Suprapubic skin (tissue), 4 donors: ENCODE measurements at places on chromosomes 6 and 20. TPM values are rescaled to one million over a fixed set of nuclear protein-coding genes. Genes with fewer than 3 reads are reported as not detected.
A peak's percentile ranks its signal among the peaks of the same experiment; 100 is the strongest.

DNA sequence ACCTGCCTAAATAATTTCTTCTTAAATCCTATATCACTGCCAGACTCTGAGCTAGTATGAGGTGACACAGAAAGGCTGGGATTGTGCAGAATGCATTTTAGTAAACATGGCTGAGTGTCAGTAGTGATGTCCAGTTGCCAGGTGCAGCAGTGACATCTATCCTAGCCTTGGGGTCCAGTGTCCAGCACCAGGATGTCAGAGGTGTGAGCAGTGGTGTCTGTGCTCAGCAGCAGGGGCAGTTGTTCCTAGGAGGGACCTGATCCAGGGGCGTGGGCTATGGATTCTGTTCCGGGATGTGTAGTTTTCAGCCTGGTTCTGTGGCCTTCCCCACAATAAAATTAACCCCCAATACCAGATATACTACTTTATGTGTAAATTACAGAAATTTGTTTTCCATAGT, 6.0 kb downstream of the HLA-C start:
- no peaks in the 10 kb centered on the region for H3K36me3 ChIP-seq
- H3K4me1 ChIP-seq, result no peaks in the 10 kb centered on the region
- DNase-seq, result no peak

DNA sequence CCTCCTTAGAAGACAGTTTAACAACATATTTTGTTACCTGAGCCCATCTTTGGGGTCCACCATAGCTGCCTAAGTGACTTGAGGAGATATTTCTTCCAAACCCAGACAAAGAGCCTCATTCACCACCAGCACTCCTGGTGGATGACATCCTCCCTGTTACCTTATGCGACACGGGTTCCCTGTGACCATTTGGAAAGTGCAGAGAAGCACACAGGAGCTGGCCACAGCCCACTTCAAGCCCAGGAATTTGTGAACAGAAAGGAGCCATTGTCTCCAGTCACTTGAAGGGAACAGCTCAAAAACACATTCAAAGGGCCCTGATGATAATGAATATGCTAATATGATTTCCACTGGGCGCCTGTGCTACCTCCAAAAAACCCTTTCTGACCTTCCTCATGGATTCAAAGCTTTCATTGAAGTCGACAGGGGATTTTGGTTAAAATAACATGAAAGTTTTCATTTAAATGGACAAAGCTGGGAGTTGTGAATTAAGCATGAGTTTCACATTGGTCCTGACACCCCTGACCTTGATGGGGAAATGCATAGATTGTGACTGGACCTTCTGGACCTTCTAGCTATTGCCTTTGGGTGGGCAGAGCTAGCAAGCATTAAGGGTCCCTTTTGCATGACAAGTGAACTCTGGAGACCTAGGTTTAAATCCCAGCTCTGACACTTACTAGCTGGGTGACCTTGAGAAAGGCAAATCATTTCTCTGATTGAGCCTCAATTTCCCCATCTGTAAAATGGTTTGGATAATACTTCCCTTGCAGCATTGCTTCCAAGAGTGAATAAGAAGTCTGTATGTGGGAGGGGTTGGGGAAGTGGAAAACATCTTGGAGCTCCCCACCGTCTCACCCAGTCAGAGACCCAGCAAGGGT, 83.3 kb upstream of the SIRPA start:
- H3K36me3 ChIP-seq, result no peaks in the 10 kb centered on the region
- H3K4me1 ChIP-seq, result peaks cover 57% of the 10 kb centered on the region
- DNase-seq, result no peak
- H3K4me3 ChIP-seq, result no peak overlapping the region
- peak overlapping the region; percentile 85 for H3K27ac ChIP-seq

- no peak for DNase-seq
- no peak overlapping the region for H3K27ac ChIP-seq
- H3K27me3 ChIP-seq, result no peaks in the 10 kb centered on the region
These were observed 93.7 kb downstream of the MTHFD1L start for GRCh38 chr6:150959166-150959565.

DNA sequence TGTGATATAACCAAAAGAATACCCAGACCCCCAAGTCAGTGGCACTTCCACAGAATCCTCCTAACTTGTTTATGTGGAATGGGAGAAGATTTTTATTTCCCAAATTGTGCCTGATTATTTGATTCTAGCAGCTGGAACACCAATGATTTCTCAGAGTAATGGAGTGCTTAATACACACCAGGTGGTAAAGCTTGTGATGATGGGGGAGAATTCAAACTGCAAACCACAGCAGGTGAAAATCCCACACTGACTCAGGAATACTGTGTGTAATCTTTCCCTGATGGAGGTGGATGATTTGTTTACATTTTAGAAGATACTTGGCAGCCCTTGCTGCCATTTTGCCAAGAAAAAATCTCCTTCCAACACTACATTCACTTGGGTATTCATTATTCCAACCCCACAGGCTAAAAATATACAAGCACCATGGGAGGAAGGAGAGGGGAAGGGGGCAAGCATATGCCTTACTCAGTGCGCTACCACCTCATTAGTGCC, 212.7 kb upstream of the PLN start:
- no peak for DNase-seq
- H3K27ac ChIP-seq, result no peak overlapping the region
- no peaks in the 10 kb centered on the region for H3K36me3 ChIP-seq
- H3K27me3 ChIP-seq, result no peaks in the 10 kb centered on the region
- no peak overlapping the region for H3K4me3 ChIP-seq

GRCh38 chr6:11328613-11329247, 96.3 kb upstream of the NEDD9 start:
- H3K36me3 ChIP-seq, result no peaks in the 10 kb centered on the region
- H3K27me3 ChIP-seq, result no peaks in the 10 kb centered on the region

DNA sequence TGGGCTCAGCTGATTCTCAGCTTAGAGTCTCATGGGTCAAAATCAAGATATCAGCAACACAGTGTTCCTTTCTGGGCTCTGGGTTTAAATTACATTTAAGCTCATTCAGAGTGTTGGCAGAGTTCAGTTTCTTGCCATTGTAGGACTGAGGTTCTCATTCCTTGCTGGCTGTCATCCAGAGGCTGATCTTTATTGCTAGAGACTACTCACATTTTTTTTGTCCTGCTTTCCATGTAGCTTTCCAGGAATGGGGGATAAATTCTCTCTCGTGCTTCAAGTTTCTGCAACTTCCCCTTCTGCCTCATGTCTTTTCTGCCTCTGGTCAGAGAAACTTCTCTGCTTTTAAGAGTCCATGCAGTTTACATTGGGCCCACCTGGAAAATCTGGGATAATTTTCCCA, 86.9 kb downstream of the RFX6 start:
- no peak overlapping the region for H3K4me3 ChIP-seq
- no peaks in the 10 kb centered on the region for H3K4me1 ChIP-seq
- H3K27me3 ChIP-seq, result peaks cover 11% of the 10 kb centered on the region
- DNase-seq, result no peak
- H3K36me3 ChIP-seq, result no peaks in the 10 kb centered on the region
- H3K27ac ChIP-seq, result no peak overlapping the region

GRCh38 chr6:16618962-16619361, 142.3 kb downstream of the ATXN1 start:
- peaks cover 3% of the 10 kb centered on the region for H3K4me1 ChIP-seq
- no peak overlapping the region for H3K4me3 ChIP-seq
- no peaks in the 10 kb centered on the region for H3K27me3 ChIP-seq
- DNase-seq, result no peak
- no peak overlapping the region for H3K27ac ChIP-seq

GRCh38 chr6:148760568-148761526, 14.0 kb downstream of the UST start:
- no peaks in the 10 kb centered on the region for H3K27me3 ChIP-seq
- DNase-seq, result peak; percentile 87
- H3K36me3 ChIP-seq, result no peaks in the 10 kb centered on the region
- peak overlapping the region; percentile 28 for H3K4me3 ChIP-seq
- H3K4me1 ChIP-seq, result peaks cover 36% of the 10 kb centered on the region

- H3K4me1 ChIP-seq, result no peaks in the 10 kb centered on the region
- DNase-seq, result peak; percentile 66
These were observed 20.6 kb upstream of the SGK2 start for GRCh38 chr20:43537921-43538877.

- DNase-seq, result no peak
- no peak overlapping the region for H3K27ac ChIP-seq
- no peaks in the 10 kb centered on the region for H3K27me3 ChIP-seq
- H3K4me3 ChIP-seq, result no peak overlapping the region
- no peaks in the 10 kb centered on the region for H3K36me3 ChIP-seq
These were observed 121.2 kb downstream of the BCKDHB start for GRCh38 chr6:80227545-80228105.

DNA sequence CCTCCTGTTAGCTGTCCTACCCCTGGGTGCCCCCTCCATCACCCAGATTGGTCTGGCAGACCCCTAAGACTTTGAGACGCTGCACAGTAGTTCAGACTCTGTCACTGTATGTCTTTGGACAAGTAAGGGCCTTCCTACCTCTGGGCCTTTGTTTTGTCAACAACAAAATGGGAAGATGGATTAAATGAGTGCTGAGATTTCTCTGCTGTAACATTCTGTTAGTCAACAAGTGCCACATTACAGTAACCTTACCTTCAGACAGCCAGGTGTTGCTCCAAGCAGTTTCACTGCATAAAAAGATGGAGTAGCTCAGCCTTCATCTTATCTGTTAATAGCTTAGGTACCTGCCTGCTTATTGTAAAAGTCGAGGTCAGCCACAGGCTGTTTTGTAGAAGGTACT, 16.0 kb downstream of the CHMP4B start:
- no peak overlapping the region for H3K27ac ChIP-seq
- no peak for DNase-seq
- no peaks in the 10 kb centered on the region for H3K27me3 ChIP-seq
- H3K36me3 ChIP-seq, result peaks cover 3% of the 10 kb centered on the region

Gene ZNF311
- total RNA-seq, result 1.9 TPM

Gene LY6G6C
- total RNA-seq, result 366 TPM

Gene AVP
- not detected for total RNA-seq

Gene NOP56
- total RNA-seq, result 81.2 TPM
